Stimulated activated CD8-positive, alpha-beta memory T cell treated with anti-CD3 and anti-CD28 coated beads, Interleukin-2, amount 100 ng/mL, for 1 hour (primary cell): ENCODE measurements at places on chromosomes 7 and 10.

GRCh38 chr7:21426286-21427181 lies 1.3 kb upstream of the SP4 start:
- no peak for DNase-seq

DNA sequence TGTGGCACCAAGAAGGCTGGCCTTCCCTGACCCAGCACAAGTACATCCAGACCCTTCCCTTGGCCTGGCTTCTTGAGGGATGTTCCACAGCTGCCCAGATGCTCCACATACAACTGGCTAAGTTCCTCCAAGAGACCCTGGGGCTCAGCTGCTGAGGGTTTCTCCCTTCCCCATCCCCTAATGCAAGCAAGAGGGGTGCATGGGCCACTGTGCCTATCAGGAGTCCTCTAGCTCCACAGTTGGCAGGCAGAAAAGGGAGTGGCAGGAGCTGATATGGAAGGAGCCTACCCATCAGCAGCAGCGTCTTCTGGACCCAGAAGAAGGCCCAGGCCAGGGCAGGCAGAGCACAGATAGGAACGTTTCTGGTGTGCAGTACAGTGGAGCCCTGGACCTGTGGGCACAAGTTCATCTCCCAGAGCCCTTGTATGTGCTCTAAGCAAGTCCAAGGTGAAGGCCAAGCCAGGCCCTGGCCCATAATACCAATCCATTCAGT lies 26.2 kb downstream of the VSIR start:
- no peak for DNase-seq

- no peak for DNase-seq
Measured at GRCh38 chr10:113739031-113739430, 12.5 kb upstream of the PLEKHS1 start.

DNA sequence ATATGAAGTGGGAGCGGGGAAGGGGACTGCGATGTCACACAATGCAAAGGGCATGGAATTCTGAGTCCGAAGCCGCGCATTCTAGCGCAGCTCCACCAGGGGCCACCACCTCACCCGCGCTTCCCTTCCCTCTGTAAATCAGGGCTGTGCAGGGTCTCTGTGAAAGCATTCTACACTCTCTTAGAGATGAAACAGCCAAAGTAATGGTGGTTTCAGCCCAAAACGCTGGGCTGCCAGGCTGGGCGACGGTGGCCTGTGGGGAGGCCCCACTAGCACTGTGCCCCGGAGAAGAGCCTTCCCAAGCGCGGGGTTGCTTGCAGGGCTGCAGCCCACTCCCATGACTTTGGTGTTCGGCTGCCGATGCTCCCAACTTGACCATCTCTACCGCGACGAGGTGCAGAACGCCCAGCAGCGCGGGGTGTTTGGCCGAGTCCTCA lies 11.4 kb downstream of the ATG9B start:
- no peak for DNase-seq

DNA sequence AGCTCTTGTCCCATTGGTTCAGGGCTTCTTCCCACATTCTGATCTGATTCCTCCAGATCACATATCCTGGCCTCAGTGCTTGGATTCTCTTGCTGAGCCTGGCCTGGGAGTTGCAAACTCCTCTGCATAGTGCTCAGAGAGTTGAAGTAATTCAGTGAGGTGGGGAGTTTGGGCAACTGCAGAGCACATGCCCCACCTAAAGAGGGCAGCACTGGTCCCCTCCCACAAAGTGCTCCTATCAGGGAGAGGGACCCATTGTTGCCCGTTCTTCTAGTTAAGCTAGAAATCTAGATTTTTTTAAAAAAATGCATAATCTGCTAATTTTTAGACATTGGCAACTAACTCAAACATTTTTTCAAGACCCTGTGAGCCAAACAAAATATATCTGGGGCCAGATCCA lies 45.1 kb downstream of the CHN2 start:
- DNase-seq: no peak

- no peak for DNase-seq
Measured at GRCh38 chr7:130021105-130021834, 29.9 kb downstream of the ZC3HC1 start.

GRCh38 chr10:35153716-35154115 lies 27.1 kb downstream of the CREM start:
- no peak for DNase-seq

- DNase-seq: no peak
Measured at GRCh38 chr7:94314413-94315410, 80.0 kb upstream of the COL1A2 start.

GRCh38 chr7:18317941-18318340 lies 177.6 kb upstream of the HDAC9 start:
- no peak for DNase-seq

DNA sequence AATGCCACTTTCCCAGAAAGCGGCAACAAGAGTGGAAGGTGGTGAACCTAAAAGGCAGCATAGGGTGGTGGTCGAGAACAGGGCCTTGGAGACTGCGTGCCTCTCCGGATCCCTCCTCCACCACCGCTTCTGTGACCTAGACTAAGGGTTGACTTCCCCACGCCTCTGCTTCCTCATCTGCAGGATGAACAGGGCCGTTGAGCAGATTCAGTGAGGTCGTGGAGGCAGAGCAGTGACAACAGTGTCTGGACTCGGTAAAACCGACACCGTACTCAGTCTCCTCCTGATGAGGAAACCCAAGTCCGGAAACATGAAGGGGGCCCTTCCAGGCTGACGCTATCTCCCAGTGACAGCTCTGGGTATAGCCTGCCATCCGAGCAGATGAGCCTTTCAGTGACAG lies 162.6 kb downstream of the CELF2 start:
- peak; percentile 43 for DNase-seq

DNA sequence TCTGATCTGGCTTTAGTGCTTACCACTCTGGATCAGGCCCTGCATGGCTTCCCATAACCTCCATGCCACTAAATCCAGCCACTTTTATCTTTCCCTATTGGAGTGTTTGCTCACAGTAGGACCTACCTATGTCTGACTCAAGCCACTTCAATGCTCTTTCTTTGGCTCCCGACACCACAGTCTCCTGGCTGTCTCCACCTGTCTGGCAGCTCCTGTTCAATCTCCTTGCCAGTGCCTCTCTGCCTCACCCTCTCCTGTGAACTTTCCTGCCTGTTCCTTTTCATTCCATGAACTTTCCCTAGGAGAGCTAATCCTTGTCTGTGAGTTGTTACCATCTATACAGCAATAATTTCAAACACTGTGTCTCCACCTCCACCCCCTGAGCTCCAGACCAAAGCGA lies 82.6 kb upstream of the UCN3 start:
- no peak for DNase-seq

GRCh38 chr7:3068530-3068929 lies 24.9 kb upstream of the CARD11 start:
- DNase-seq: no peak

DNA sequence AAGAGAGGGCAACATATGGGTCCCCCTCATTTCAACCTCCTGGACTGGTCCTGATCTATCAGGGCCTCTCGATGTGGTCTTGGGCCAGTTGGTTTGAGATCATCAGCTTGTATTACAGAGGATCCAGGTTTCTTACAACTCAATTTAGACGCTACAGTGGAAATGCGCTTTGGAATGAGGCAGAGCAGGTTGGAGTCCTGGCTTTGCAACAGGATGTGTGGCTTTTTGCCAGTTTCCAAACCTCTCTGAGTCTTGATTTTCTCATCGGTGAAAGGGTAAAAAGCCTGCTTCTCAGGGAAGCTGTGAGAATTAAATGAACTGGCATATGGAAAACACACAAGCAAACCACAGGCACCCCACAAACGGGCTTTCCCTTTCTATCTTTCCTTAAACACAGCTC lies 37.5 kb upstream of the MKI67 start:
- no peak for DNase-seq
